MV-4-11 (cell line): ENCODE measurements at places on chromosomes 3 and 15.
A peak's percentile ranks its signal among the peaks of the same experiment; 100 is the strongest.

GRCh38 chr3:22157848-22158247, 406.8 kb upstream of the ZNF385D start:
- DNase-seq = no peak

DNA sequence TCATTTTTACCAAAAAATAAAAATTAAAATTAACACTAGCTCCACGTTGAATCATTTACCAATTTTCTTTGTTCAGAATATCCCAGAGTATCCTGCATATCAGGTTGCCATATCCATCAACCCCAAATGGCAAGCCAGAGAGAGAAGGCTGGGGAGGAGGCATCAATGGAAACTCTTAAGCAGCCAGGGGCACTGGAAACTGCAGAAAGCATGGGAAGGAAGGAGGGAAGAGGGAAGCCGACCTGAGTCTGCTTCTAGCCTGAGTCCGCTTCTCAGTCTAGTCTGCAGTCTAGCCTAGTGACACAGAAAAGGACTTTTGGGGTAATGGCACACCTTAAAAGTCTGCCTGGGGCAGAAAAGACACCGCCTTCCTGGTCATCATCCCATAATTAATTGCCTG, 1.6 kb upstream of the MTHFS start:
- DNase-seq = no peak

- no peak for DNase-seq
These were observed 5.3 kb downstream of the TXNRD3 start for GRCh38 chr3:126649556-126650092.

DNA sequence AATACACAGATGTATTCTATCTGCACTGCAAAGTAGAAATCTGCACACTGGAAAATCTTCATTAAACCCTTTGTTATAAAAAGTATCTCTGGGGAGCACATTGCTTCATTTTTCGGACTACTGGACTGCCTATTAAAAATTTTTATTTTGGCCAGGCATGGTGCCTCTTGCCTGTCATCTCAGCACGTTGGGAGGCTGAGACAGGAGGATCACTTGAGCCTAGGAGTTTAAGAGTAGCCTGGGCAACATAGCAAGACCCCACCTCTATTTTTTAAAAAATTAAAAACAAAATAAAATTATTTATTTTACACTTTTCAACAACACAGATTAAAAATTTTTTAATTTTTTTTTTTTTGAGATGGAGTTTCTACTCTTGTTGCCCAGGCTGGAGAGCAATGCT, 6.0 kb downstream of the SERP1 start:
- no peak for DNase-seq

- DNase-seq = peak; percentile 50
These were observed at the start of gene ZBTB38 for GRCh38 chr3:141368062-141368924. TSS of gene ZBTB38 (plus strand) at chr3:141368504. CDS start at chr3:141442389, 73,885 bp downstream.
